ENCODE measurements at places on chromosomes 4 and X.

- no peak for DNase-seq
These were observed 42.6 kb upstream of the PPP2R3B start for GRCh38 chrX:429266-429825.

GRCh38 chrX:107978071-107978470 lies 4.1 kb downstream of the TEX13B start:
- no peak for DNase-seq

GRCh38 chrX:4397471-4397870 lies 684.0 kb upstream of the PRKX start:
- DNase-seq: no peak

DNA sequence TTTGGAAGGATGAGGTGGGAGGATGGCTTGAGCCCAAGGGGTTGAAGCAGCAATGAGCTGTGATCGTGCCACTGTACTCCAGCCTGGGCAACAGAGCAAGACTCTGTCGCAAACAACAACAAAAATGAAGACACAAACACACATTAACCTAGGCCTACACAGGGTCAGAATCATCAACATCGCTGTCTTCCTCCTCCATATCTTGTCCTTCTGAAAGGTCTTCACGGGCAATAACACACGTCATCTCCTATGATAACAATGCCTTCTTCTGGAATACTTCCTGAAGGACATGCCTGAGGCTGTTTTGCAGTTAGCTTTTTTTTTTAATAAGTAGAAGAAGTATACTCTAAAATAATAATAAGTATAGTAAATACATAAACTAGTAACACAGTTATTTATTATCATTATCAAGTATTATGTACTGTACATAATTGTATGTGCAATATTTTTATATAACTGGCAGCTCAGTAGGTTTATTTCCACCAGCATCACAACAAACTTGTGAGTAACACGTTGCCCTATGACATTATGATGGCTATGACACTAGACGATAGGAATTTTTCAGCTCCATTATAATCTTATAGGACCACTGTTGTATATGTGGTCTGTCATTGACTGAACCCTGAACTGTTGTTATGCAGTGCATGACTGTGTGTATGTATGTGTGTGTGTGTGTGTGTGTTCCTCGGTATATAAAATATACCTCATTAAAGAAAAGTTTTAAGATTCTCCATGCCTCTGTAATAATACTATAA lies 69.2 kb upstream of the MAML3 start:
- DNase-seq: no peak

DNA sequence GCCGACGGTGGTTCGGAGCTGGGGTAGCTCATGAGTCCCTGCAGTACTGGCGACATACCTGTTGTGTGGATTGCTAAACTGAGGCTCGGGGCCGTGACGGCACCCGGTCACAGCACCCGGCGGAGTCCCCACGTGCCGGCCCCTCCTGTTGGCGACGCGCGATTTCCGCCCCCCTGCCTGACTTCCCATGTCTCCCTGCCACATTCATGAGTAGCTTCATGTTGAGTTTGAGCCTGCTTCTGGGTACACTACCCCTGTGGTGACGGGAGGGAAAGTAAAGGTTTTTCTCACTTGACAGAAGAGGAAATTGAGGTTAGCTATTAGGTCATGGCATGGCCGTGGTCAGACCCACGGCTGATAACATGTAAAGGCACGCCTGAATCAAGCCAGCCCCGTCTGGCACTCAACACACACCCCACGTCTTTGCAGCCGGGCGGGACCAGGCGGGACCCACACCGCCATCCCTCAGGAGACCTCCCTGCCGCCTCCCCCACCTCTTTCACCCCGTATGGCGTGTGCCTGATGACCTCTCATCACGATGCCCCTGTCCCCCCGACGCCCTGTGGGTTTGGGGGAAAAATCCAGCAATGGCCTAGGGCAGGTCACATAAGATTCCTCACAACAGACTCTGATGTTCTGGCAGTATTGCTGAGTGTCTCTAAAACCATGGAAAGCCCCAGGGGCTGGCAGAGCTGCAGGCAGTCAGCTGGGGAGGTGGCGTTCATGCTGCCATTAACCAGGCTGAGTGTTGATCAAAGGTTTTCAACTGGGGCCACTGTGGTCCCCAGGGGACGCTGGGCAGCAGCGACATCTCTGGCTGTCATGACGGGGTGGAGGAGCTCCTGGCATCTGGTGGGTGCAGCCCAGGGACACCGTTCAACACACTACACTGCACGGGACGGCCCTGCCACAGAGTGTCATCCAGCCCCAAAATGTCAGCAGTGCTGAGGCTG lies 29.2 kb downstream of the P2RY8 start:
- DNase-seq: no peak

DNA sequence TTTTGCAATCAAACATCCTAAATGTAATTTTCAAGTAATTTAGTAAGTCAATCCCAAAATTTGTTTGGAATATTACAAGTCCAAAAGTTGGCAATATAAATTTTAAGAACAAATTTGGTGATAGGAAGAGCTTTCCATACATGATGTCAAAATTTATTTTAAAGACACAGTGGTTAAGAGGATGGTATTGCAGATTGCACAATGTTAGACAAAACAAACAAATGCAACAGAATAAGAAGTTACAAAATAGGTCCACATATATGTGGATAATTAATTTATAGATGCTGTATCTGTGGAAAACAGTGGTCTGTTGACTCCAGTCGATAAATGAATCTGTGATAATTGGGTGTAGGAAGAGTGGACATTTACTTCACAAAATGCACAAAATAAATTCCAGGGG lies 358.5 kb downstream of the PCDH7 start:
- DNase-seq: no peak

- no peak for DNase-seq
These were observed 20.4 kb upstream of the SH3KBP1 start for GRCh38 chrX:19907794-19908193.

DNA sequence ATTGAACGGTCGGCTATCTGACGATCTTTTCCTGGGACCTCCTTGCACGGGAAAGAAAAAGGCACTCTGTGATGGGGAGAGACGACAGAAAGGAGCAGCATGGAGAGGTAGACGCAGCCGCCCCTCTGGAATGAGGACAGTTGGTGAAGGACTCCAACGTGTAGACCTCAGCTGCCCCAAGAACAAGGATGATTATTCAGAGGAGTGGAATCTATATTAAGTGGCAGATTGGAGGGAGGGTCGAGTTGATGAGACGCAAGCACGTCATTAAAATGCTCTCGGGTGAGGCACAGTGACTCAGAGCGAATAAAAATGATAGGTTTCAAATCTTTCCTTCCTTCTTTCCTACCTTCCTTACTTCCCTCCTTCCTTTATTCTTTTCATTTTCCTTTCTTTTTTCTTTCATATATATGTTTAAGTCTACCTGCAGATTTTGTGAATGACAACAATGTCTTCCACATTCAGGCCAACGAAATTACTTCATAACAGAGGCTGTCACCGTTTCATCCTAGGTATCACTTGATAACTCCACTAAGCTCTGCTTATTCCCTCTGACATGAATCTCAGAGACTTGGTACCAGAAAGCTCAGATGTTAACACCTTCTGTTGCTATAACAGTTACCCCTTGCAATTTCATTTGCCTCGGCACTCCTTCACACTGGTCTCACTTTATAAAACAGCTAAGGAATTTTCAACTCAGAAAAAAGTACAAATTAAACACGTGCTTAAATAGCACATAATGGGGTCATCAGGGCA lies 110.0 kb upstream of the PPARGC1A start:
- DNase-seq: no peak

DNA sequence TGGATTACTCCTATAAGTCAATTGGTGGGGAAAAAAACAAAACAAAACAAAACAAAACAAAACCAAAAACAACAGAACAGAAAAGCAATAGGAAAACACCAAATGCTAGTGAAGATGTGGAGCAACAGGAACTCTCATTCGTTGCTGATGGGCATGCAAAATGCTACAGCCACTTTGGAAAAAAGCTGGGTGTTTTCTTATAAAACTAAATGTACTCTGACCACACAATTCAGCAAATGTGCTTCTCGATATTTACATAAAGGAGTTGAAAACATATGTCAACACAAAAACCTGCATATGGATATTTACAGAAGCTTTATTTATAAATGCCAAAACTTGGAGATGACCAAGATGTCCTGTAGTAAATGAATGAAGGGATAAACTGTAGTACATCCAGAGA lies 703.6 kb upstream of the FAM241A start:
- no peak for DNase-seq

DNA sequence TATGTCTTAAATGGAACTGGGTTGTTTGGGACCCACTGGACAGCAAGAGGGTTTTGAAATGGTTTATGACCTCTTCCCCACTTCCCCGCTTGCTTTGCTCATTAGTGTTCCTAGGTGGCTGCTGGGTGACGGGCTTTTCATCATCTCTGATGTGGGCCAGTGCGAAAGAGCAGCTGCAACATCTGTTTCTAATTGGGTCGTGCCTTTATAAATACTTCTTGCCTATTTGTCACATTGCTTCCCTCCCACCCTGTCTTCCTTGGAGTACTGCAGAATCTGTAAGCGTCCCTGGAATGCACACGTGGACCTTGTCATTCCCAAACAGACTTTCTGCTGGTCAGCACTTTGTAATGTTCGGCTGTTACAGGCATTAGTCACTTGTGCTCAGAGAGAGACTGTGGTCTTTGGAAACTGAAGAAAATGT lies 35.2 kb downstream of the SEPTIN11 start:
- no peak for DNase-seq

Measured in stimulated activated CD4-positive, alpha-beta T cell treated with anti-CD3 and anti-CD28 coated beads, Interleukin-1b, Interleukin-23, amount 100 ng/mL, for 1 hour (primary cell).